Inflammatory macrophage treated with lipopolysaccharide for 4 hours (primary cell): ENCODE measurements at places on chromosomes 12 and 14.

DNA sequence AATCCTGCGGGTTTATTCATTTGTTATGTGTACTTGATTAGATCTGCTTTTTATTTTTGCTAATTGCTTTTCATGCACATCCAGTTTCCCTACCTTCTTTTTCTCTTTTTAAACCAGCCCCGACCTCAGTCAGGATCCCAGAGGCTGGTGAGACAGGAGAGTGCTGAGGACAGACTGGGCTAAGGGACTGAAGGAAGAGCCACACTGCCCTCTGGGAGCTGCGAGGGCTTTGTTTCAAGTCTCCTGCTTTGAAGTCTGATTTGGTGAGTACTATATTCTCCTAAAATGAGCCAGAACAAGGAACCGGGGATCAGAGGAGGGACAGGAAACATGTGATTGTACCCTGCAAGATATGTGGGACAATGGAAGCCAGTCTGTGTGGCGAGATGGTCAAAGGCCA, 23.9 kb downstream of the PRICKLE1 start:
- no peak for DNase-seq

DNA sequence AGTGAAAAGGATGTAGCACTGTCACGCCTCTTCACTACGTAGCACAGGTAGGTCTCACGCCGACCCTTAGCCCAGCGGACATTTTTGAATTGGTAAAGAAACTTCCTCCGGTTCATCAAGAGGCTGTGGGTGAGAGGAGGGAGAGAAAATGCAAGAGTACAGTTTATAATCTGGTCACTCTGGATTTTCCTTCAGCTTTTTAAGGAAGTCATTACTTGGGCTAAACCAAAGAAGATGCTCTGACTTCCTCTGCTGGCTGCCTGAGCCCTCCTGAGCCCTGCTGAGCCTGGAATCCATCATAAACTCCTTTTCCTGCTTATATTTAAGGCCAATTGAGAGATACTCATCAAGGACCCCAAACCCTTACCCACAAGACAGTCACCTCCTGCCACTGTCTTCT, 5.8 kb downstream of the AICDA start:
- DNase-seq = peak; percentile 44

DNA sequence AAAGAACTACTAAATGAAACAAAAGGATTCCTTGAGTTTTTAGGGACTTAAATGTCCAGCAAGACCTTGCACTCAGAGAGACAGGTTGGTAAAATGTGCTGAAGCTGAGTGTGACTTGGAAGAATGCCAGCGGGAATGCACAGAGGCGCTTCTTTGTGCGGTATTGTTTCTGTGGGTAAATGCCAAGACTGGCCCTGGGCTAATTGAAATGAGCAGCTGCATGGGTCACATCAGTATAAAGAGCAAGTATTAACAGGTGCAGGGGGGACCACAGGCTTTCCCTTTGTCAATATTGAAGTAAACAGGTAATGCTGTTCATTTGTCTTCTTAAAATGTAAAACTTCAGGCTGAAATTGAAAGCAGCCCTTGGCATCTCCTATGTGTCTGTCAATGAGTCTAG, 74.3 kb downstream of the LMO3 start:
- DNase-seq = no peak

- peak; percentile 72 for DNase-seq
Observed at GRCh38 chr12:104602896-104603295, 146.1 kb downstream of the CHST11 start.

- no peak for DNase-seq
Observed at GRCh38 chr12:107976331-107976730, 152.8 kb upstream of the WSCD2 start.

DNA sequence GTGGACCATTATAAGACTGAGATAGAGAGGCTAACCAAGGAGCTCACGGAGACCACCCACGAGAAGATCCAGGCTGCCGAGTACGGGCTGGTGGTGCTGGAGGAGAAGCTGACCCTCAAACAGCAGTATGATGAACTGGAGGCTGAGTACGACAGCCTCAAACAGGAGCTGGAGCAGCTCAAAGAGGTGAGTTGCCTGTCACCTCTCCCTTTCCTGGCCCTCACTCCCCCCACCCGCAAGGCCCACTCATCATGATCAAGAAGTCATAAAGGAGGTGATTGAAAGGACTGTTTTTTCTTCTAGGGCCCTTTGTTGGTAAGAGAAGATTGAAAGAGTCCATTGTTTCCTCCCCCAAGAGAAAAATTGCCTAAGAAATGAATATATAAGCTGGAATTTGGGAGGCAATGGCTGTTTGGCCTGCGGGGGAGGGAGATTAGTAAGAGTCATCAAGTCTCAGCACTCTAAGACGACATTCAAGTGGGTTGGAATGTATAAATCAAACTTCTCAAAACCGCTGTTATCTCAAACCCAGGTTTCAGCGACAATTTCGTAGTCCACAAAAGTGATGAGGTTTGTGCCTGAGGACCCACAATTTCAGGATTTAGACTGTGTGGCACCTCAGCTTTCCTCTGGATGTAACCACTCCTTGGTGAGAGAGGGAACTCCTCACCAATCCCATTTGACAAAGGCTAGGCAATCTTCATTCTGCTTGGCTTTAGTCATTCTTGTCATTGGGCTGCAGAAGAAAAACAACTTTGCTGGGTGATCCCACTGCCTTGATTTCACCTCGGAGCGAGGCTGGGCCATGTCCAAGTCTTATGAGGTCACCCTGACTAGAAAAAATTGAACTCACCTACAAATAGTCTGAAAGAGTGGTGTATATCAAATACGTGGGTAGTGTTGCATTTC, 966 bp downstream of the BICD1 start:
- DNase-seq = peak; percentile 27

GRCh38 chr12:104354868-104355570, 51.5 kb downstream of the EID3 start:
- no peak for DNase-seq

- no peak for DNase-seq
Observed at GRCh38 chr14:23942587-23942986, 11.0 kb upstream of the DHRS4 start.

DNA sequence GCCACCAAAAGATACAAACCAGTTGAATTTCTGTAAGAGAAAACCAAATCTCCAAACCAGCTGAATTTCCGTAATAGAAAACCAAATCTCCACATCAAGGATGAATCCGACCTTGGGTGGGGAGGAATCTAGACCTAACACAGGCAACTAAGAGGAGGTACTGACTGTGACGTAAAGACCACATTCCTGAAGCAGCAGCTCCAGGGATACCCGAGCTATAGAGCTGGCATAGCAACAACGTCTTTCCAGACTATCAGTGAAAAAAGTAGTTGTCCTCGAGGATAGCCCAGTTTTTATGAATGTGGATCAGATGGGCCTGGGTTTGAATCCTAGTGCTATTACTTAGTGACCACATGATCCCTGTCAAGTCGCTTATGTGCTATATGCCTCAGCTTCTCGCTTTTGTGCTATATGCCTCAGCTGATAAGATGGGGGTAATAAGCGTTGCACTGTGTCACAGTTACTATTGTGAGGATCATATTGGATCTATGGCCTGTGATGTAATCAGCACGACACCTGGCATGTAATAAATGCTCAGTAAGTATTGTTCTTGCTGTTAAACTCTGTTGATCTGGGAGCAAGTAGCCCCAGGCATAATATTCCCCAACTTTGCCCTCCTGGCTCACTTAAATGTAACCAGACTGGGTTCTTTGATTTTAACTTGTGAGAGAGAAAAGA, 113.8 kb downstream of the EGLN3 start:
- no peak for DNase-seq

- DNase-seq = peak; percentile 45
Observed at GRCh38 chr14:59028476-59029202, 159.8 kb upstream of the DAAM1 start.

DNA sequence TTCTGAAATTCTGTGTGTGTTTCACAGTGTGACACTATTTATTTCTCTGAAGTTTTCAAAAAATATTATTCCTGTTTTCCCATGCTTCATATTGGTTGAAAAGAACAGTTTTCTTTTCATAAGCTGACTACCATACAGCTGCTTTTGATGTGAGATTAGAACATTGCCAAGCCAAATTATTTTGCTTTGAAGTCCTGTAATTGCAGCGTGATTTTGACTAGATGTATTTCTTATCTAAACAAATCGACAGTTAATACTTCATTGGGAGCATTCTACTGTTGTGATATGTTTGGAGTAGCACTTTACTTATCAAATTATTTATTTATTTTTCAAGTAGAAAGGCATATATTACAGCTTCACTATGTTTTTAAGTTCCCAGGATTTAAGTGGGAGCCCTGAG, 132.0 kb downstream of the DACT1 start:
- no peak for DNase-seq

DNA sequence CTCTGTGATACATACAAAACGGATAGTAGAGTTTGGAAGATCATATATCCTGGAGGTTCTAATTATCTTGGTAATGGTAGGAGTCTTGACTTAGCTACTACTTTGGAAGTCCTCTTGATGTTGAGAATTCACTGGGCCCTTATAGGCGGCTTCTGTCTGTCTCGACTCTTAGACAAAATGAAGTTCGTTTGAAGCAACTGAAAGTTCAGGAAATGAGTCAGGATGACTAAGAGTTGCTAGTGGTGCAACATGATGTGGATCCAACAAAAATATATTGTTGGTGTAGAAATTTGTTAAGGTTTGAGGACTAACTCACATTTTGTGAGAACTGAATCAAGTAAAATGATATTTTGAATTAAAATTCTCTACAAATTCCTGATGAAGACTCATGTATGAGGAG, 272.7 kb downstream of the AEBP2 start:
- peak; percentile 44 for DNase-seq

- DNase-seq = no peak
Observed at GRCh38 chr14:33799705-33800570, 150.9 kb downstream of the EGLN3 start.

DNA sequence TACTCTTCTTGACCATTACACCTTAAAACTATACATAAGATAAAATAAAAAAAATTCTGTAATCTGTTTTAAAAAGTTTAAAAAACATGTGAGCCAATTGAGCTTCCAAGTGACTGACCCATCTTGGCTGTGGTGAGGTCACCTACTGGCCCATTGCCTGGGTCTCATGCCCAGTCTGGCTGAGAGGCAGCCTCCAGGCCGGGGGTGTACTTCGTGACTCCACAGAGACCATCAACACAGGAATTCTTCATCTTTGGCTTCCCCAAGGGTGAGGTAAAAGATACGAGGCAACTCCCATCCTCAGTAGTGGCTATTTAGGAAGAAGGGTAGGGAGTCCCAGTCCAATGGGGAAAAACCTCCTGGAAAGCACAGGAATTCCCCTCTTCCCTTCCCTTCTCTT, 113.2 kb downstream of the APAF1 start:
- no peak for DNase-seq

DNA sequence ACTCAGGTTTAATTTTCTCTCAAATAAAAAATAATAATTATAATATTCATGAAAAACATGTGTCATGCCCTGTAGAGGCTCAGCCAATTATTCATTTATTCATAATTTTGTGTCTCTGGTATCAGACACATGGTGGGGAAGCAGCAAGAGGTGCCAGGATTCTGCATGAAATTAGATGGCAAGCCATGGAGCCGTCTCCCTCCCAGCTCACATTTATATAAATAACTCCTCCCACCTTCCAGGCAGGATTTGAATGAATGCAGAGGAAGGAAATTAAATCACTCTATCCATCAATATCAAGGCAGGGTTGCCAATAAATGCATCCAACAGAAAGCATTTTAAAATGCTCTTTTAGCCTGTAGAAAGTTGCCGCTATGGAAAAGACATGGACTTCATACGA, 98.1 kb downstream of the PTPRR start:
- DNase-seq = no peak

DNA sequence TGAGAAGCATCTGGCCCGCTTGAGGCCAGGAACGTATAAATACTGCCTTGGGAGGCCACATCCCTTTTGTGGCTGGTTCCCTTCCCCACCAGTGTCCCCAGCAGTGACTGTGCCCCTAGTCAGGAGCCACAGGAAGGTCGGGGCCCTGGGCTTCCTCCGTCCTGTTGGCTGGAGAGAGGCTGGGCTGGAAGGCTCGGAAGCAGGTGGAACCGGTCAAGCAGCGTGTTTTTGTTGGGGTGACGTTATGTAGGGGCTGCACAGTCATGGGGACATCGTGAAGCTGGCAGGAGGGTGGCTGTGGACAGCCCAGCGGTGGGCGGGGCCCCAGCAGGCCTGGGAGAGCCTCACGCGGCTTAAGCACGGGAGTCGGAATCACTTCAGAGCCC, 10.1 kb downstream of the XRCC3 start:
- DNase-seq = no peak

GRCh38 chr12:42097971-42098370, 46.7 kb downstream of the GXYLT1 start:
- peak; percentile 88 for DNase-seq

DNA sequence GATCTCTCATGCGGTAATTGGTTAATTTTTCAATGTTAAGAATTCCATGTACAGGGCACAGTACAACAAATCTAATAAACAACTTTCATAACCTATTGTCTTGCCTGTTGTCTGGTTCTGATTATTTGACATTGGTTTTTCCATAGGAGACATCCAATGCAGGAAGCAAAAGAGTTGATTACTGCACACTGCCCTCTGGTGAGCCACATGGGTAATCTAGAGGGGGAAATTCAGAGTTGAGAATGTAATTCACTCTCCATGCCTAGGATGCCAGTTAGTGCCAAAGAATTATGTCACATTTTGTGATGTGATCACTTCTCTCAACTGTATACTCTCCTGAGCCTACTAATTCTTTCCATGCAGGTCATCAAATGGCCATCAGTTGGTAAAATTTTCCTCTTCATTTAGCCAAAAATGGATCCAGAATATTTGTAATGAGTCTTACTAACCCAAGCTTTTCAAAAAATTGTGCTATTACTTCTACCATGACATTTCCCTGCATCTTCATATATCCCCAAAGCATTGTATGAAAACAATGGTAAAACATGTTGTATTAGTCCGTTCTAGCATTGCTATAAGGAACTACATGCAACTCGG, 17.7 kb upstream of the CCDC91 start:
- no peak for DNase-seq

DNA sequence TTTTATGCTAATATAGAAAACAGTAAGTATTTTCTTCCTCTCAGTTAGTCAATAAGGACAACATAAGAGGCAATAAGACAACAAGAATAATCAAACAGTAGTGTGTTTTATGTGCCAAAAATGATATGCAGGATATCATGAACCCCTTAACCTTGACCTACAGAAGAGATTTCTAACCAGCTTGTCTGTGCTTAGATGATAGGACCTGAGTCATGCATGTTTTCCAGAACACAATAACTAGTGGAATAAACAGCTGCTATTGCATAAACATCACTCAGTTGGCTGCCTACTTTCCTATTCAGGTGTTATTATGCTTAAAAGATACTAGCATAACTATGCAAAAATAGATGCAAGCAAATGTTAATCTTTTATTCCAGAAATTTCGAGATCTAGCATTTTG, 282.5 kb downstream of the PRKD1 start:
- DNase-seq = no peak

- no peak for DNase-seq
Observed at GRCh38 chr12:53770281-53770680, 18.5 kb upstream of the CISTR start.

- DNase-seq = peak; percentile 10
Observed at GRCh38 chr12:51472984-51473383, 48.4 kb downstream of the SLC4A8 start.
